Cortex of kidney (tissue), 1 donor: ENCODE measurements at places on chromosomes 13 and 19.

DNA sequence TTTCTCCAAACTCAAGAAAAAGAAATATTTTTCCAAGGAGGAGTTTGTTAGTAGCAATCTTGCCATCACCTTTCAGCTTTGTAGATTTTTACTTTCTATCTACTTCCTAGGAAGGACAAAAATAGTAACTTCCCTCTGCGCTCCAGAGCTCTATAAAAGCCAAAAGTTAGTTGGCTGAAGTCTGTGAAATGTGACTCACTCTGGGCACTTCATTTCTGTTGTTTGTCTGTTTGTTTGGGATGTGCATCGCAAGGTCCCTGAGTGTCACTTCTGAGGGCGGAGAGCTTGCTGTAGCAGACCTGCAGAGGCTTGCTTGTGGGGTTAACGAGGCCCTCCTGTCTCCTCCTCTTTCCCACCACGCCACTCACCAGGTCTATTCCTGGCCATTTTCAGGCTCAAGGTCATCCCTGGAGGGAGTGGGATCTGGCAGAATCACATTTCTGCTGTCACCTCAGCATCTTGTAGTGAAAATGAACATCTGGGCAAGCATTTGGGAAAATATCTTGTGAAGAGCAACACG lies 307.6 kb downstream of the GPC6 start:
- no peak for DNase-seq

- no peak for DNase-seq
Measured at GRCh38 chr13:42229287-42229686, 42.7 kb upstream of the AKAP11 start.

DNA sequence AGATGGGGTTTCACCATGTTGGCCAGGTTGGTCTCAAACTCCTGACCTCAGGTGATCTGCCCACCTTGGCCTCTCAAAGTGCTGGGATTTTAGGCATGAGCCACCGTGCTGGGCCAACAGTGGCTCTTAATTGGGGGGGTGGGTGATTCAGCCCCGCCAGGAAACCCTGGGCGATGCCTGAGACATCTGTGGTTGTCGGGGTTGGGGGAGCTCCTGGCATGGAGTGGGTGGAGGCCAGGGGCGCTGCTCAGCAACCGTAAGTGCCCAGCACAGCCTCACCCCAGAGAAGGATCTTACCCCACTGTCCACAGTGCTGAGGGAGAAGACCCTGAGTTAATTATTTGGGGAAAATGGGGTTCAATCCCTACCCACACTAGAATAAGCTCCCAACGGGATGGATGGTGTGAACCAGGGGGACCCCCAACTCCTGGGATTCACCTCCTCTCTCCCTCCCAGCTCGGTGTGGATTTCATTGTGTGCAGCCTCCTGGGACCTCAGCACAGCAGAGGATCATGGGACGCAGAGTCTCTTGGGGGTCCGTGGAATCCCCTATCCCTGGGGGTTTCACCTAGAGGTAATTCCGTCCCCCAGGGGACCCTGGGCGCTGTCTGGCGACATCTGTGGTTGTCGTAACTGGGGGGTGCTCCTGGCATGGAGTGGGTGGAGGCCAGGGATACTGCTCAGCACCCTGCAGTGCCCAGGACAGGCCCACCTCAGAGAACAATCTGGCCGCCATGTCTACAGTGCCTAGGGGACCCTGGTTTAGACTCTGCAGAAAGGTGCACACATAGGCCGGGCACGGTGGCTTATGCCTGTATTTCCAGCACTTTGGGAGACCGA lies 68.9 kb downstream of the GADD45B start:
- DNase-seq, result no peak

DNA sequence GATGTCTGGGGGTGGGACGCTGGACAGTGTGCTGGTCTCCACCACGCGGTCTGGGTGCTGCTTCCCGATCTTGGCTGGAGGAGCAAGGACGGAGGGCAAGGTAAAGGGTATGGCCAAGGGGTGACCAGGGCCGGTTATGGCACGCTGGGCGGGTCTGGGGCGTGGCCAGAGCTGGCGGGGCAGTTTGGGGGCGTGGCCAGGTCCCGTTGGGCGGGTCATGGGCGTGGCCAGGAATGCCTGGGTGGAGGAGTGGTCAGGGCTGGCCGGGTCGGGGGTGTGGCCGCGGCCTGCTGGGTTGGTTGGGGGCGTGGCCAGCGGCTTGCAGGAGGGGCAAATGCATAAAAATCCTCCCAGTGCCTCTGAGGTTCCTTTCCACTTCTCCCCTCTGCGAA lies 19.2 kb downstream of the GPX4 start:
- no peak for DNase-seq

DNA sequence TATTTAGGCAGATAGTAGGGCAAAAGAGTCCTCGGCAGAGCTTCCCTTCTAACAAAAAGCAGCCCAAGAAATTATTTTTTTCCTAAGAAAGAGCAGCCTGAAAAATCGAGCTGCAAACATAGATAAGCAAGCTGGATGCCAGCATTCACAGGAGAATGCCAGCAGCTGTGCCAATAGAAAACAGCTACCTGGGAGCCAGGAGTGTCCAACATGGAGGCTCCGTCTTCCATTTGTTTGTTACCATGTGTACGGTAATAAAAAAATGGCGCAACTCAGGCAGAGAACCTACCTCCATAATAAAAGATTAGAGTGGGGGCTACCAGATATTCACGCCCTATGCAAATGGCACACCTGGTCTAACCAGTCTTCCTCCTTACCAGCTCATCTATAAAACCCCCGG lies 77.6 kb upstream of the IPO5 start:
- DNase-seq, result no peak
